ENCODE measurements at places on chromosomes 7 and 10. TPM values are rescaled to one million over a fixed set of nuclear protein-coding genes. Genes with fewer than 3 reads are reported as not detected.

GRCh38 chr7:157278791-157279724 is 57.7 kb upstream of the DNAJB6 start:
- no peak for DNase-seq

- no peak for DNase-seq
Observed at GRCh38 chr7:150373049-150373801, 4.6 kb downstream of the REPIN1 start.

GRCh38 chr7:92614660-92615174 is 24.5 kb upstream of the FAM133B start:
- no peak for DNase-seq

DNA sequence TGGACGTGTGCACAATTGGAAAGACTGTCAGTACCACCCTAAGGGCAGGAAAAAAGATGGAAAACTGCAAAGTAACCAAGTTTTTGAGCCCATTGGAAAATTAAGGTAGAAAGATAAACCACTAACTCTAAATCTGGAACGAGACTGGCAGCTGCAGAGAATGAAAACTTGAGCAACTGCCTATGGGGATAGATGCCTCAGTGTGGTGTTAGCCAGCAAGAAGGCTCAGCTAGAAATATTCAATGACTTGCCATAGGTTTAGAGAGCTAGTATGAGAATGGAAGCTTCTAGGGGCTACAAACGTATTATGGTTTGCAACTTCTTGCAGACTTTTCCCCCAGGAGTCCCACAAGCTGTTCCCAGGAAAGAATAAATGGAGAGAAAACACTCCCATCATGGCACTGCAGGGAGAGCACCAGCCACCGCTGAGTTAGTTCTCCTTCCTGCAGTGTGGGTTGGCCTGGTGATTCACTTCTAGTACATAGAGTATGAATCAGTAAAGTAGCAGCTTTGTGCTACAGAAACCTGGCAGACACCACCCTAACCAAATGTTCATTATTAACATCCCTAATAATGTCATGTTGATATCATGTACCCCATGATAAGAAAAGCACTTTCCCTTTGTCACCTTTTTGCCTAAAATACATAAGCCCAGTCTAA is 372.4 kb upstream of the VWC2 start:
- no peak for DNase-seq

GRCh38 chr7:36045326-36045725 is 107.7 kb upstream of the EEPD1 start:
- no peak for DNase-seq

GRCh38 chr10:72126184-72126871 is 38.0 kb upstream of the SPOCK2 start:
- no peak for DNase-seq

DNA sequence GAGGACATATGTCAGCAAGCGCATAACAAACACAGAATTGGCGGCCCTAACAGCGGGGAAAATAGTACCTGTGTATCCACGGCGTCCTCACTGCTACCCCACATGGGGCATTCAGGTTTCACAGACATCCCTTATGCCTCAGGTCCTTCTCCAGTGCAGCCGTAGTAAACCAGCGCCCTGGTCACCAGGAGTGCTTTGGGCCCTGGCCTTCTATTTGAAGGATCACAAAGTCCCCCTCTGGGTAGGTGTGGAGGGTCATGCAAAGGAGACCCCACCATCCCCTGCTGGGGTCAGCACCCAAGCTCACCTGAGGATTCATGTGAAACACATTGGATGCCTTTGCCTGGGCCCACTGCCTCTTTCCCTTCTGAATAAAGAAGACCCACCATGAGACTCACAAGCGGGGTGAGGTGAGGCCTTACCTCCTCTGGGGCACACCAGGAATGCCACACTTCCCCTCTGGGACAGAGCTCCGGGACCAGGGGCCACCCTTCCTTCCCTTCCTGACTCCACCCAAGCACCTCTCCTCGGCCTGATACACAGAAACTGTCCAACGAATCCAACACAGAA is 18.8 kb downstream of the CLRN3 start:
- DNase-seq, result no peak

GRCh38 chr7:95421000-95421846 is 13.6 kb downstream of the PON2 start:
- DNase-seq, result no peak

DNA sequence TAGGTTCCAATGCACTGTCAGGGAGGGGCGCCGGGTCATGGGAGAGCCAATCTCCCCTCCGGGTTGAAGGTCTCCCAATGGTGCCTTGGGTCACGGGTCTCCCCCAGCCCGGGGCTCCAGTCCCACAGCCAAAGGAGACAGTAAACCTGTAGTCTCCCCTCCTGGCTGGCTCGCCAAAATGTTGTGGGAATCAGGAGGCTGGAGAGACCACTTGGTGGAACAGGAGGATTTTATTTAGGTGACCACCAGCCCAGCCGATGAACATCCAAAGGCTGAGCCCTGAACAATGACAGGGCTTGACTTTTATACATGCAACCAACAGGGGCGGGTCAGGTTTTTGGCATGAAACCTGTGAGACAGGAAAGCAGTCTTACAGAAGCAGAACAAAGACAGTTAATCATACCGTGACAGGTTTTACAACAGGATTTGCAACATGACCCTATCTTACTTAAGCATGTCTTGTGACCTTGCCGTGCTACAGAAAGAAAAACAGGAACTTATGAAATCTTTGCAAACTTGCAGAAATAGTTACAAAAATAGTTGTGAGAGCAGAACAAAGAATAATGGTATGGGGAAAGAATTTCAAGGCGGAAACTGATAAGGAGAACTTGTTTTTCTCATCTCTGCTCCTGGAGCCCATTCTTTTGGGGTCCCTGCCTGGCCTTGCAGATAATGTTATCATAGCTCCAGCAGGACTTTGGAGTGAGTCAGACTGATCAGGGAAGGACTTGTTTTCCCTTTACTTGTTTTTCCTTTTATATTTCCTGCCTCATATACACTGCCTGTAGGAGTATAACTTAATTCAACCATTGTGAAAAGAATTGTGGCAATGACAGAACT is 7.1 kb downstream of the ERV3-1 start:
- DNase-seq, result no peak

GRCh38 chr10:92972886-92973285 is 87.7 kb upstream of the CYP26C1 start:
- no peak for DNase-seq

- DNase-seq, result no peak
Observed at GRCh38 chr7:82373926-82374635, 69.5 kb downstream of the CACNA2D1 start.

- no peak for DNase-seq
Observed at GRCh38 chr7:29471444-29472138, 92.0 kb upstream of the PRR15 start.

DNA sequence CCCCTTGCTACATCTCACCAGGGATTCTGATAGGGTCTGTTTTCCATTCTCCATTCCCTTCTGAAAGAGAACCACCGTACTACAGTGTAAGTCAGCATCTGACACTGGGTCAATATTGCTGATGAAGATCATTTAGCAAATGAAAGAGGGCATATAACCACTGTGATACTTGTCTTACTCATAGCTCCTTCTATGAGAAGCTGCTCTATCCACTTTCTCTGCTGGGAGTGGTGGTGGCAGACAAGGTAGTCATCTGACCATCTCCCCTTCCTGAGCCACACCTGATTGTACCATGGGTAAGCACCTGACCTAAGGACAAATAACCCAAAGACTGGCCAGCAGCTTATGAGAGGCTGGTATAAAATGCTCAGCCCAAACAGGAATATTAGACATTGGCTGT is 220.4 kb downstream of the DOCK4 start:
- no peak for DNase-seq

DNA sequence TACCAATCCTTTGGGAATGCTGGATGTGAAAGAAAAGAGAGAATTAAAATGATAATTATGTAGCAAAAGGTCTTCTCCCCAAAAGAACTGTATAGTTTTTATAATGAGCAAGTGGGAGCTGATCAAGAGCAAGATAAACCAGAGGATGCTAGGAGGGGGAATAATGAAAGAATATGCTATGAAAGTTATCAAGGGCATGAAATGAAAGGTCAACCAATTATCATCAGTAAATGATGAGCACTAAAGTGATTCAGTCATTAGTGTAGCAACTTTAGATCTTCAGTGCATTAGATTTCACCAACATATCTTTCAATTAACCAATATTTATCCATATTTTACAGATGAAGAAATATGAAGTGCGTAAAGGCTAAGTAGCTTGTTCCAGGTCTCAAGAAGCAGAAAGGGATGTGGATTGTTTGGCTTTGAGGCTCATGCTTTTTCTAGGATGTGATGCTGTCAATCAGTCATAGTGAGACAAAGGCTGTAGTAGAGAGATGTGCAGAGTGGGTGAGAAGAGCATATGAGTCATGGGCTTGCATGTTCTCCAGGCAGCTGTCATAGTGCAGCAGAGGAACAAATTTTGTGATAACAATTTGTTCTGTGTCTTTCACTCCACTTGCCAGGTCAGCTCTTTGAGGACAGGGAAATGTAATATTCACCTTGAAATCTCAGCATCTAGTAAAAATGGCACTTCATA is 5.7 kb upstream of the OR2F2 start:
- no peak for DNase-seq

DNA sequence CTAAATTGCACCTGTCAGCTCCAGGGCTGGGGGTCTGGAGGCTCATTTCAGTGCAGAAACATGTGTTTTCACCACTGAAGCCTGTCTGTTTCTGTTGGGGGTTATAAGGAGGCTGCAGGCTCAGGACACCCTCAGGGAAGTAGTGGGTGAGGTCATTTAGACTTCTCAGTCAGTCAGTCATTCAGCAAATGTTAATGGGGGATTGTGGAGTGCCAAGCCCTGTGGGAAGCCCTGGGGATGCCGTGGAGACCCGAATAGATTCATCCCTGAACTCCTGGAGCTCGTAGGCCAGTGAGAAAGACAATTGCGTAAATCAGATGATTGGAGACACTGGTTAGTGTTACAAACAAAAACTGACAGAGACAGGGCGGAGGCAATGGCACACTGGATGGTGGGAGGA is 19.2 kb downstream of the LHPP start:
- no peak for DNase-seq

GRCh38 chr10:96721207-96721572 is 876 bp upstream of the PIK3AP1 start:
- no peak for DNase-seq

DNA sequence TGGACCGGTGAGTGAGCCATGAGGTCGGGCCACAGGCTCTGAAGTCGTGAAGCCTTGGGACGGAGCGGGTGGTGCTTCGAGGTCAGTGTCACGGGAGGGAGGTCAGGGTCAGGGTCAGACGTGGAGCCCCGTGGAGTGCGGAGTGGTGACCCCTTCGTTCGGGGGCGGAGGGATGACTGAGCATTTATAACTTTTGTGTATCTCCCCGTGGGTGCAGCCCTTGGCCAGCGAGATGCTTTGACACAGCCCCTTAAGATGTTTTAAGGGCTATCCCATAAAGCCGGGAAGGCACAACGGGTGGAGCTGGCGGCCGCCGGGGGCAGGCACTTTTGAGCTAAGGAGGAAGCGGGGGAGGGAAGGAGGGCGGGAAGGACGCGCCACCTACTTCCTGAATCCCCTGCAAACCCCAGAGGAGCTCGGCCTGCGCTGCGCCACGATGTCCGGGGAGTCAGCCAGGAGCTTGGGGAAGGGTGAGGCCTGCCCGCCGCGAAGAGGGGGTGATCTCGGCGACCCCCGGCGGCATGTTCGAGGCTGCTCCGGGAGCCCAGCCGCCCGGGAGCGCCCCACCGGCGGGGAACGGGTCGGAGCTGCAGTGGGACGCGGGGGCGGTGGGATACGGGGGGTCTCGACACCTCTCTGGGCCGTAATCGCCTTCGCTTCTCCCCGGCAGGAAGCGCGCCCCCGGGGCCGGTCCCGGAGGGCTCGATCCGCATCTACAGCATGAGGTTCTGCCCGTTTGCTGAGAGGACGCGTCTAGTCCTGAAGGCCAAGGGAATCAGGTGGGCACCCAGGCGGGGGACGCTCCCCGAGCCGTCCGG is at the start of gene GSTO1:
Gene GSTO1, plus strand, starts transcription at position 400 of the 818 bp plus-strand sequence. Its CDS starts 37 bp downstream, at position 437.
- peak; percentile 57 for DNase-seq

DNA sequence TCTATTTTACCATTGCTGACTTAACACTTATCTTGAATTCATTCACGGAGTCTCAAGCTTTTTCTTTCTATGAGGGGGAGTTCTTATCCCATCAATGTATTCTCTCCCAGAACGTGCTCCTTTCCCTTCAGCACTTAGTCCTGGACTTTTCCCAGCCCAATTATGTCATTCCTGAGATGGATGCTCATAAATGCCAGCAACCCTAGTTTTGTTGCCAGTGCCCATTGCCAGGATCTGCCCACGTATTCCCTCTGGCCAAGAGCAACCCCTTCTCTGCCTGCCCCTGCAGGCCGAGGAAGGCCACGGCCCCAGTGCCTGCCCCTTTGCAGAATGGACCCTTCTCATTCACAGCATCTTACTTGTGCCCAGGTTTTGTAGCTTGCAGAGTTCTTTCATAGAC is 67.4 kb upstream of the PPP1R3C start:
- DNase-seq, result no peak

DNA sequence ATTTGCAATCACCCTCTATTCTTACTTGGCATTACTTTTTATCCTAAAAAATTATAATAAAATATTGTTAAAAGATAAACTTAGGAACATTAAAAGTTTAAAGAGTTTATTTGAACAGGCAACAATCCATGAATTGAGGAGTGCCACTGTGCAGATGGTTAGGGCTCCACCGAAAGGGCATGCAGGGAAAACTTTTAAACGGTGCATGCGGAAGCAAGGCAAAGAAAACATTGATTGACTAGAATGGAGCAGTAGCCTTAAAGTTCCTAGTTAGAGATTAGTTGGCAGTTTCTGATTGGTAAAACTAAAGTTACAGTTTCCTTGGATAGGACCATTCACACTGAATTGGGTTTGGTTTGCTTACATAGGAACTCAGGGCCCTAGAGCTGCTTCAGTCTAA is 17.3 kb downstream of the CC2D2B start:
- no peak for DNase-seq

- no peak for DNase-seq
Observed at GRCh38 chr7:22386206-22386858, 29.4 kb upstream of the RAPGEF5 start.

Gene HMX2
- total RNA-seq, result not detected

Gene COA1
- 91.8 TPM for total RNA-seq

Gene PTPN20
- total RNA-seq, result not detected

Gene CCDC7
- total RNA-seq, result 11.1 TPM

Gene PPIF
- total RNA-seq, result 36.3 TPM

Gene MGMT
- total RNA-seq, result 36.3 TPM
